ENCODE measurements at places on chromosomes 6 and 20.

GRCh38 chr6:149990212-149990660, 26.5 kb downstream of the ULBP1 start:
- no peak for DNase-seq

- DNase-seq, result no peak
Observed at GRCh38 chr6:52307900-52308372, 23.4 kb upstream of the MCM3 start.

GRCh38 chr20:531608-532007, 12.0 kb downstream of the CSNK2A1 start:
- DNase-seq, result no peak

DNA sequence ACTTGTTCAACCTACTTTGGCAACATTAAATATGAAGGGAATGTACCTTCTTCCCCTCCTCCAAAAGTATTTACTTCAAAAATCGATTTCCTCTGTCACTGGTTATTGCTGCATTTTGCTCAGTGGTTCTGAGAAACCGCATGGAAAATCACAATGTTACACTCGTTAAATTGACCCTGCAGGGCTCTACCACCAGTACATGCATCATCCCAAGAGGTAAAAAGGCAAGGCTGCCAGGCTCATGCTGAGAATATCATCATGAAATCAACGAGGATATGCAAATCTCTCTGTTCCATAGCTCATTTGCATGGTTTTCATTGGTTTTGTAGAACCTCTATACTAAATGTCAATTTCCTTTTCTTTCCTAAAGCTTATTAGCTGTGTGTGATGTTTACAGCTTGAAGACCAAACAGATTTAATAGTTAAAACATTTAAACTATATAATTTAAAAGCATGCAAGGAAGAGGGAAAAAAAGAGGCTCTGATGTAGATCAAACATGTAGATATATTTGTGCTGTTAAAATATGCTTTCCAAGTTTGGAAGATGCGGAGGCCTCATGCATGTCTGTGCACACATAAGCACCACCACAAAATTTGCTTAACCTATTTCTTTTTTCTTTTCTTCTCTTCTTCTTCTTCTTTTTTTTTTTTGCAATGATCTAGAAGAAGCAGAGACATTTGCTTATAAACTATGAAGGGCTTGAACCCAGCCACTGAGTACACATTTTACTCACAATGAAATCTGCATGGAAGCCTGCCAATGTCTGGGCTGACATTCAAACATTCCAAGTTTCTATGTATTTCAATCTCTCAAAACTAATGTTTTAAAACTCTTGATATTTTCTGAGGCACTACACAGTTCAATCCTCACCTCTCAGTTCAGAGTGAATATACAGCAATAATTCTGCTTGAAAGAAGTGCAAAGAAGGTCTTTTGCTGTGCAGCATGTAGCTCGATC, 194.0 kb downstream of the GMPR start:
- DNase-seq, result no peak

GRCh38 chr6:9535106-9535505, 879.8 kb downstream of the TFAP2A start:
- DNase-seq, result no peak

DNA sequence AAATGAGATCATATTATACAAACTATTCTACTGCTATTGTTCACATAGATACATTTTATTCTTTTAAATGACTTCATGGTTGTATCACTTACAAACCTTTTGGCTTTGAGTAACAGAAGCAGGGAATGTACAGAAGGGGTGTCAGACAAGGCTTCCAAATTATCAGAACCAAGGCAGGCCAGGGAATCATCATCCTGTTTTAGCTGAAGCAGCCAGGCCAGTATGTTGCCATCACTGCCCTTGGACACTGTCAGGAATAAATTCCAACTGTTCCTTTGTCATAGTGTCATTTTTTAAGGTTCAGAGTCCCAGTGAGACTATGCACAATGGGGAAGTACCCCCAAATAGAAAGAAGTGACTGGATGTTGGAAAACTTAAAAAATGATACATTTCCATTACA, 23.1 kb upstream of the PKIG start:
- DNase-seq, result no peak

DNA sequence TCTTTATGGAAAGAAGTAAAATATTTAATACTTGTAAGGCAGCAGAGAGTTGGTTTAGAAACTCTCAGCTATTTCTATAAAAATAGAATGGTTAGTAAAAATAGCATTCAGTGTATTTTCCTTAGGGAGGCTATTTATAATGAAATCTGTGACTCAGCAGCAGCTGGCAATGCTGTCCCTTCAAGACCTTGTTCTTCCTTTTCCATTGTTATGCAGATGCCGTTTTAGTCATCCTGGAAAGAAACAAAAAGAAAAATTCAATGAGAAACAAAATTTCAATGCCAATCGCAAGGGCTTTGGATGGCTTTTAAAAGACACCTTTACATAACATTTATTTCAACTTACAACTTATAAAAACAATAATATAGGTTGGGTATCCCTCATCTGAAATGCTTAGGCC, 17.5 kb downstream of the MPC1 start:
- no peak for DNase-seq

GRCh38 chr6:70547905-70548304, 18.8 kb upstream of the SDHAF4 start:
- DNase-seq, result no peak

DNA sequence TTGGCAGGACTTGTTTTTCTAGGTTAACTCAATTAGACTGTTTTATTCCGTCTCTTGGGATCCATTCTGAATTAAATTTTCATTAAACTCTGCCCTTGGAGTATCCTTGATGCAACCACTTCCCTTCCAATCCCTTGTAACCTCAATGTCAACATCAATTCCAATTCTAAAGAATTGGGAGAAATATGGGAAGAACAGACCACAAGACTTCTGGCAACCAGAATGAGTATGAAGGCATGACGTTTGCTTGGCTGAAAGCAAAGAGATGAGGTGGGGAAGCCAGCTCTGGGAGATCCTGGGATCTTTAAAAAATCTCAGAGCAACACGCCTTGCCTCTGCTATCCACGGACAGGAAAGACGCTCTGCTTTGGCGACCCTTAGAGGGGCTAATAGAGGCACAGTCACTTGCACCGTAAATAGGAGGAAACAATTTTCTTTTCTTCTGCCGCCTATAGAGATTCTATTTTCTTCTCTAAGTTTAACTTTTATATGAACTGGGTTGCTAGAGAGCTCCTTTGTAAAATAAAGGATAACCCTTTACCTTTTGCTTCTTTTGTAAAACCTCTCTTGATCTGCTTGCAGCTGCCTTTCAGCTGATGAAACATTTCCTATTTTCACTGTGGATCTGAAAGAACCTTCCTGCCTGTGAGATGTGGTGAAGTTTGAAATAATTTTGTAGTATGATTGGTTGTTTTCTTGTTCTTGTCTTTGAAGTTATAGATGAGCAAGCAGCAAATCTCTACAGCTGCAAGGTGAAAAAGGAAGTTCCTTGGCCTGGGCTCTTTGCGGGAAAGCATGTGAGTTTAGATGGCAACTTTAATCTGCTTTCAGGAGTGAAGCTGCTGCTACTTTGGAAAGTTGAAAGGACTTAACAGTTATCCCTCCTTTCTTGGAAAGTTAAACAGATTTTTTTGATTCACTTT, at the start of gene ASIP:
Gene ASIP, plus strand, starts transcription at position 731 of the 923 bp plus-strand sequence. CDS start 18,952 bp downstream, outside the sequence.
- DNase-seq, result no peak

- no peak for DNase-seq
Observed at GRCh38 chr20:3778976-3779375, 2.3 kb downstream of the SPEF1 start.

GRCh38 chr20:8509809-8510208, 377.7 kb downstream of the PLCB1 start:
- DNase-seq, result no peak

GRCh38 chr6:24099181-24099580, 26.8 kb upstream of the NRSN1 start:
- DNase-seq, result no peak

- no peak for DNase-seq
Observed at GRCh38 chr20:32319100-32319499, 39.0 kb upstream of the ASXL1 start.

DNA sequence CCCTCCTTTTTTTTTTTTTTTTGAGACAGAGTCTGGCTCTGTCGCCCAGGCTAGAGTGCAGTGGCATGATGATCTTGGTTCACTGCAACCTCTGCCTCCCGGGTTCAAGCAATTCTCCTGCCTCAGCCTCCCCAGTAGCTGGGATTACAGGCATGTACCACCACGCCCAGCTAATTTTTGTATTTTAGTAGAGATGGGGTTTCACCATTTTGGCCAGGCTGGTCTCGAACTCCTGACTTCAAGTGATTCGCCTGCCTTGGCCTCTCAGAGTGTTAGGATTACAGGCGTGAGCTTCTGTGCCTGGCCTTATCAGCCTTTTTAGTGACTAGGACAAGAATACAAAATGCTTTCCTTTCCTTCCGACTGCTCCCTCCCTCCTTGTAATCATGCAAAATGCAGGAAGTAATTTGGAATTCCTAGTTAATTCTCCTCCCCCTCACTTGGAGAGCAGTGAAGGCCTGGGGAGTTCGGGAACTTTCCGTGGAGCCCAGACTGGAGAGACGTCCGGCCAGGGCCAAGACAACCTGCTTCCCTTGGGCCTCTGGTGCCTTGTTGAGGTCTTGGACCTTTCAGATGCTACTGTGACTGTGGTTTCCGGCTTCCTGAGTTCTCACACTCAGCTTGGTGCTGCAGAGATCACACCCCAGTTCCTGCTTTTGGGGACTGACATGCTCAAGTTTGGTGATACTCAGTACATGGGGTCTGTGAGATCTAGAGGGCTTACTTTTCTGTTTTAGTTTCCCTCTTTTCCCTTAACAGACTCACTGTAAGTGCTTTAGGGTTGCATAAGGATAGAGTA, 3.9 kb upstream of the PHF20 start:
- no peak for DNase-seq

- no peak for DNase-seq
Observed at GRCh38 chr6:167541544-167541943, 216.7 kb downstream of the TTLL2 start.

GRCh38 chr6:36402481-36402880, 15.0 kb upstream of the ETV7 start:
- no peak for DNase-seq

- no peak for DNase-seq
Observed at GRCh38 chr20:49560646-49561045, 7.3 kb downstream of the PTGIS start.

- DNase-seq, result no peak
Observed at GRCh38 chr6:149112976-149113375, 204.5 kb upstream of the TAB2 start.

- DNase-seq, result peak; percentile 44
Observed at GRCh38 chr6:37538107-37538506, 38.4 kb upstream of the CCDC167 start.

DNA sequence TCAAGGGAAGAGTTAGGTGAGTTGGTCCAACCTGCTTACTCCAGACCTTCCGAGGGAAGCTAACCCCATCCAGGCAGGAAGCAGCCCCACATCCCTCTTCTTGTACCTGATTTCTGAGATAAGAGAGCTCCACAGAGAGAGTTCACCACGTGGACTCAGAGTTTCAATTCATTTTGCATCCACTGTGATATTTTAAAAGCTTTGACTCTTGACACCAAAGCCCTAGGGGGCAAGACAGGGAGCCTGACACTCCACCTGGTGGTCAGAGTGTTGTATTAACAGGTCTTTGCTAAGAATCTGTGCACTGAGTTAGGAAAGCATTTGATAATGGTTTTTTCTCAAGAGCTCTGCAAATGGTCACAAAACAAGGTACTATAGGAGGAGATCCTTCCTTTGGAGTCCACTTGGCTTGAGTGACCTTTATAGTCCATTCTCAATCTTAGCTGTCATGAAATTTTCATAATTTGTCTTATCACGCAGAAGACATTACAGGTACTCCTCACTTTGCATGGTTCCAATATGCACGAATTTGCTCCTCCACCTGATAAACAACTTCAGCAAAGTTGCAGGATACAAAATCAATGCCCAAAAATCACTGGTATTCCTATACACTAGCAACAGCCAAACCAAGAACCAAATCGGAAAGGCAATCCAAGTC, 56.2 kb upstream of the RIPOR2 start:
- peak; percentile 48 for DNase-seq

Data from AG08396 (cell line).